ENCODE measurements at places on chromosomes 12 and 14.

DNA sequence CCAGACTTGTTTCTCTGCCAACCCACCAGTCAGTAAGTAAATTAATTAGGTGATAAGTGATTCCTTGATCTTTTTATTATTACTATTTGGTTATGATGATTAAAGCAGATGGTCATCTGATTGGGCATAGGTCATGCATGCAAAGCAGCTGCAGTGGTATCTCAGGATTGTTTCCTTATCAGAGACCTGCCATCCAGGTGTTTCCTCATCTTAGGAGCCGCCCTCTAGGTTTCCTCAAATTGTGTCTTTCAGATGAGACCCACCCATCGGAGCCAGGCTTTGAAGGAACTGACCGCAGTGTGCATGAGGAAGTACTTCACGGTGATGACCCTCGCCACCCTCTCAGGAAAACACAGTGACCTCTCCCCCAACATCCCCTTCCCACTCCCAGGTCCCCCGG is 63.3 kb downstream of the ZFP36L1 start:
- no peak for DNase-seq

- no peak for DNase-seq
These were observed 1.3 kb upstream of the ST8SIA1 start for GRCh38 chr12:22335794-22336166.

- no peak for DNase-seq
These were observed 692.9 kb downstream of the BCL11B start for GRCh38 chr14:98579140-98579539.

DNA sequence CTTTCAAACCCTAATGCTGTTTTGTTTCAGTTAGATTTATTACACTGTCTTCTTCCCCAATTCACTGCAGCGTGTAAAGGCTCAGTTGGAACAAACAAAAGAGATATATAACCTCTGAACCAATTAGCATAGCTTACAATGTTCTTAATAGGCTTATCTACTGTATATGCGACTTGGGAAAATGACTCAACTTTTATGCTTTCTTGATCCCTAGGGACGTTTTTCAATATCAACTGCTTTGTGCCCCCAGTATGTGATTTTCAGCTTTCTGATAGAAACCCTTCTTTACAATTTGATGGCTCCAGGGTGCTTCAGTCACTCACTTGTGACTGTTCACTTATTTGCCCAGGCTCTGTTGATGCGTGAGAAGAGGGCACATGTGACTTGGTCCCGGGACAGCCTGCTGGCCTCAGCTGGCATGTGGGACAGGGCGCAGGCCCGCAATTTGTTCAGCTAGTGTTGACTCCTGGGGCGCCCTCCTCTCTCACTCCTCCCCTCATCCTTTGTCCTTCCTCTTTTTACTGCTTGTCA is 107.1 kb downstream of the TMTC2 start:
- DNase-seq: no peak

DNA sequence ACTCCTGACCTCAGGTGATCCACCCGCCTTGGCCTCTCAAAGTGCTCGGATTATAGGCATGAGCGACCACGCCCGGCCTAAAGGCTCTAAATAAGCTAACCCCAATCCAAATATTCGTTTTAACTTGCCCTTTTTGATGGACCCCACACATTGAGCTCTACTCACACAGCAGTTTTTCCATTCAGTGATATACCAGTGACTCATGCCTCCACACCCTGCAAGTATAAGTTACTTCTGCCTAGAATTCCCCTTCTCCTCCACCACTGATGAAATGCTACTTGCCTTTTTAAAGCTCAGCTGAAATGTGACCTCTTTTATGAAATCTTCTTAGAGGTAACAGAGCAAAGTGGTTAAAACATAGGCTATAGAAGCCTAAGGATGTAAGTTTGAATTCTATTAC is 68.8 kb downstream of the EXOC5 start:
- no peak for DNase-seq

- DNase-seq: no peak
These were observed 35.6 kb downstream of the RASSF8 start for GRCh38 chr12:25993901-25994651.

- DNase-seq: no peak
These were observed 56.2 kb downstream of the NTF3 start for GRCh38 chr12:5487948-5488625.

DNA sequence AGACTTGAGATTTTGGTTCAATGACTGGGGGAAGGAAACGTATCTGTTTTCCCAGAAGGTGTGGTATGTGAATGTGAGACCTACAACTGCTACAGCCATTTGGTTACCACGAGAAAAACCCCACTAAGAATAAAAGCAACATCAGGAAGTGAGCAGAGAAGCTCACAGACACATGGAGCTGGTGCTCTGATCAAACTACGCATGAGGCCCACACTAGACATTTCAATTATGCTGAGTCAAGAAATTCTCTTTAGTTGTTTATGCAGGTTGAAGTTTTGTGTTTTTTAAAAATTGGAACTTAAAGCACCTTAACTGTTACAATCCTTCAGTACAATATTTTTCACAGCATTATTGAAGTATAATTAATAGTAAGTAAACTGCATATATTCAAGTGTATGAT is 8.9 kb upstream of the SPTLC2 start:
- DNase-seq: no peak

- DNase-seq: no peak
These were observed 98.6 kb downstream of the VRK1 start for GRCh38 chr14:96895658-96896271.

DNA sequence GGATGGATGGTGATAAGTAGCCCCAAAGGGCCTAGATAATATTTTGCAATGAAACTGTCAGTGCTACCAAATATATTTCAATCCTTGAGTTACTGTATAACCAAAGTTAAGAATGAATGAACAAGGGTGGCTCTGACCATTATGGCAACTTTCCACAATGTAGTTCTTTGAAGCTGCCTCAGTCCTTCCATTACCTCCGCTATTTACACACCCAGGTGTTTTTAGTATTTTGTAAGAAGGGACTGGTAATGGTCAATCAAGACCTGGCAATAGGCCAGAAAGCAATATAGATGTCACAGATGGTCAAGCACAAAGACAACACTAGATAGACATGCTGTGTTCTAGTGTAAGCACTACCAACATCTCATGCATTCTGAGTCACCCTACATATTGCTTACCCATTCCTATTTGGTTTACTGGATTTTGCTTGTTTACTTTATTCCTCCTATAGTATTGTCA is 16.3 kb downstream of the DUSP16 start:
- DNase-seq: no peak

DNA sequence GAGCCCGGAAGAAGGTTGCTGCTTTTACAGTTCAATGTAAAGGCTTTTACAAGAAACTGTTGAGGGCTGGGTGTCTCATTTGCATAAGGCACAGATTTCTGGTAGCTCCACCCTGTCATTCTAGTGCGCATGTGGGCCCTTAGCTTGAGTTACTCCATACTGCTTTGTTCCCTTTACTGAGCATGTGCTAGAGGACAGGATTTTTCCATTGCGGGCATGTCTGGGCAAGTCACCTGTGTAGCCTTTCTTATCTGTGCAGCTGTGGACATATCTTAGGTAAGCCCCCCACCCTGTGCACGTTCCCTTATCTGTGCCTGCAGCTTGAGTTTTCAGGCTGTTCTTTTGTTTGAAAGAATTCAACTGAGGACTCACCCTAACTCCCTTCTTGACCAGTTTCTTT is 56.2 kb upstream of the ARHGAP5 start:
- DNase-seq: no peak

- DNase-seq: no peak
These were observed 614.9 kb downstream of the SLC16A7 start for GRCh38 chr12:60210756-60211155.

GRCh38 chr12:27534765-27535161 is 10.8 kb downstream of the PPFIBP1 start:
- no peak for DNase-seq

DNA sequence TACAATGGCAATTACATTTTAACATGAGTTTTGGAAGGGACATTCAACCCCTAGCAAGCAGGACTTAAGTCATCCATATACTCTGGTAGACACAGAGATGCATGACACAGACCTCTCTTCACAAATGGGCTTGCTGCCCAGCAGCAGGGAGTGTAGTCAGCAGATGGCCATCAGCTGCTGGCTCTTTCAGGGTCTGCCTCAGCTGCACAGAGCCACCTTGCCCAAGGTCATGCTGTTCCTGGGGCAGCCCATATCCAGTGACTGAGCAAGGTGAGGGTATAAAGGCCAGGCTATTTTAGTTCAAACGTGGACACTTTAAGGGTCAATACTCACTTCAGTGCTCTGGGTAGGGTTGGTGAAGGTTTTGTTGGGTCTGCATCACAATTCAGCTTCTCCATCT is 58.3 kb upstream of the JDP2 start:
- no peak for DNase-seq

DNA sequence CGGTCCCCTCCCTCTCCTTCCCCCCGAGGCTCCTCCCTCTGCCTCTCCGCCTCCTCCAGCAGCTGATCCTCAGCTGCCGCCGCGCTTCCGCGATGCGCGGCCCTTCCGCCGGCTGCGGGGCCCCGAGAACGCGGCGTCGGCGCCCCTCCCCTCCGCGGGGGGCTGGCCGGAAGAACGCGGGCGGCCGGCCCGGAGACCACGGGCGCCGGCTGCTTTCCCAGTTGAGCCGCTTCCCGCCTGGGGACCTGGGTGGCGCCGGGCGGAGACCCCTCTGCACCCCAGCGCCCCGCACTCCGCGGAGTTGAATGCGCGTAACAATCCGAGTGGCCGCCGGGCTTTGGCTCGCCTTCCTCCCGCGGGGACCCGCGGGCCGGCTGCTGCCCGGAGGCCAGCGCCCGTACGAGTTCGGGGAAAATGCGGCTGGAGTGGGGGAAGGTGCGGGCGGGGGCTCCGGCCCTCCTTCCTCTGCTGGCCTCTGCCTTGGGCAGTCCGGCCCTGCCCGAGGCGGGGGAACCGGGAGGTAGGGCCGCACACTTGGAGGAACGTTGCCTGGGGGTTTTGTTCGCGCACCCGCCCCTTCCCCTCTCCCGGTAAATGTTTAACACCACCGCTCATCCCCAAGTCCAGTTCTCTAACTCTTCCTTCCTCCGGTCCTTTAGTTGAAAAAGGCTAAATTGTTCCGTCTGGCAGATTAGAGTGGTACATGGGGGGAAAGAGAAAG is 393 bp upstream of the DCAF5 start:
- DNase-seq: no peak

DNA sequence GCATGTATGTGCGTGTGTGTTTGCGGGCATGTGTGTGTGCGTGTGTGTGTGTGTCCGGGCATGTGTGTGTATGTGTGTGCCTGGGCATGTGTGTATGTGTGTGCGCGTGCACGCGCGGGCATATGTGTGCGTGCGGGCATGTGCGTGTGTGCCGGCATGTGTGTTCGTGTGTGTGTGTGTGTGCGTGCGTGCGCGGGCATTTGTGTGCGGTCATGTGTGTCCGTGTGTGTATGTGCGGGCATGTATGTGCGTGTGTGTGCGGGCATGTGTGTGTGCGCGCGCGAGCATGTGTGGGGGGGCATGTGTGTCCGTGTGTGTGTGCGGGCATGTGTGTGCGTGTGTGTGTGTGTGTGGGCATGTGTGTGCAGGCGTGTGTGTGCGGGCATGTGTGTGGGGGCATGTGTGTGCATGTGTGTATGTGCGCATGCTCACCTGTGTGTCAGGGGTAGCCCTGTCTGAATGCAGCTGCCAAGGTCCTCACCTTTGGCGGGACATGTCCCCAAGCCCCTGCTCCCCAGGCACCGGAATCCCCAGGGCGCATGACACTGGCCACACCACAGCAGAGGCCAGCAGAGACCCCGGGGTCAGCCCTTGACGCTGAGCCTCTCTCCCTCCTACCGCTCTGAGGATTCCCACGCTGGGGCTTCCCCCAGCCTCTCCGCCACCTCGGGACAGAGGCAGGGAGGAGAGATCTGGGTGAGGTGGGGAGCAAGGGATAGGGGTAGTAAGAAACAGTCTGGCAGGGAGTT is 109.5 kb upstream of the NCOR2 start:
- no peak for DNase-seq

DNA sequence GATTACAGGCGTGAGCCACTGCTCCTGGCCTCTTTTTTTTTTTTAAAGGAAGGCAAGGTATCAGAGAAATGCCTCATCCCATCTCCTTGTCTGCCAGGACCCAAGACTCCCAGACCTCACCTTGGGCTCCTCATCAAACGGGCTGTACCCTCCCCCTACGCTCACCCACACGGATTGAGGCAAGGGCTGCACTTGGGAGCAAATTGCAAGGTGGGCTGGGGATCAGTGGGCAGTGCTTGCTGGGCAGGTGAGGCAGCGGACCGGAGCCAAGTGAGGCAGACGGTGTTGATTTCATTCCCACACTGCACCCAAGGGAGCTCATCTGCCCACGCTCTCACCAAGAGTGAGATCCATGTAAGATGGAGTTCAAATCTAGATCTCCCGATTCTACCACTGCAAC is 41.0 kb upstream of the DICER1 start:
- no peak for DNase-seq

DNA sequence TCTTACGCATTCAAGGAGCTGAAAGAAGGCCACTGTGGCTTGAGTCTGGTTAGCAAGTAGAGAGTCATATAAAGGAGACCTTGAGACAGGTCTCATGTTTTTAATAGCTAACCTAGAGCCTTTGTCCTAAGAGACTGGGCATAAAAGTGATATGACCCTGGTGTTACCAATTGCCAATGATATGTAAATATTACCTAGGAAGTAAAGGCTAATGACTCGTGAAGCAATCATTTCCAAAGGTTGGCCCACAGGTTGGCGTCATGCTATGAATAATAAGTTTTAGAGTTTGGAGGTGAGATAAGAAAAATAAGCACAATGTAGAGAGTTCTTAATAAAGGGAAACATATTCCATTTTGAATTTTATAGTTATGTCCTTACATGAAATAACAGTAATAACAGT is 116.6 kb upstream of the PLEKHA5 start:
- DNase-seq: no peak

- no peak for DNase-seq
These were observed 370.2 kb upstream of the FLRT2 start for GRCh38 chr14:85159726-85160125.

DNA sequence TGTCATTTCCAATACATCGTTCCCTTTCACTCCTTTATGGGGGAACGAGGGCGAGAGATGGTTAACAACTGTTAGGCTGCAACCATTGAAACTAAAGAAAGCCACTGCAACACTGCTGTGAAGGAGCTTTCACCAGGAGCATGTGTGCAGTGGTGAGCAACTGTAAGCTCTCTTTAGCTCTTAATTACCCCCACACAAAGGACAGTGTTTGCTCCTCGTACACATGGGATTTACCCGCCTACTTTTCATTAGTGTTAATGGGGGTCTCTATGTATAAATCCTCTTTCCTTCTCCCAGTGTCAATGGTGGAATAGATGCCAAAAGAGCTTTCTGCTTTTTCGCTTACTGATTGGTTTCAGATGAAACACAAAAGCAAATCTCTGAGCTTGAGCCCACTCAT is 343.1 kb downstream of the FLRT2 start:
- no peak for DNase-seq

All from activated CD4-positive, alpha-beta T cell treated with anti-CD3 and anti-CD28 coated beads for 4 hours (primary cell).